ENCODE measurements at places on chromosomes 1 and 21.

- DNase-seq = no peak
These were observed 125.7 kb upstream of the TMPRSS15 start for GRCh38 chr21:18529254-18529653.

DNA sequence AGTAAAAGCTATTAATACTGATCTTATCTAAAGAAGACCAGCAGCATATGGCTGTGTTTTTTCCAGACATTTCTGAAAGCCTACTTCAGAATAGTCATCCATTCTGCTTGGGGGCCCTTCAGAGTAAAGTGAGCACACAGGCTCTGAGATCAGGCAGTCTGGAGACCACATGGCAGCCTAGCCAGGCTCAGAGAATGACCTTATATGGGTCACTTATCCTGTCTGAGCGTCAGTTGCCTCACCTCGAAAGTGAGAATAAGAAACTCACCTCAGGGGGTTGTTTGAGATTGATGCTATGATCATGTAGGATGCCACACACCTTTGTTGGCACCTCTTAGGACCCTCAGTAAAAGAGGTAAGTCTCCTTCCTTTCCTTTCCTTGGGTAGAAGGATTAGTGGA, 270.4 kb downstream of the GRIK1 start:
- no peak for DNase-seq

- DNase-seq = no peak
These were observed 10.1 kb downstream of the MFSD2A start for GRCh38 chr1:39965044-39965443.

- no peak for DNase-seq
These were observed 426.5 kb upstream of the DAB1 start for GRCh38 chr1:57850176-57850940.

DNA sequence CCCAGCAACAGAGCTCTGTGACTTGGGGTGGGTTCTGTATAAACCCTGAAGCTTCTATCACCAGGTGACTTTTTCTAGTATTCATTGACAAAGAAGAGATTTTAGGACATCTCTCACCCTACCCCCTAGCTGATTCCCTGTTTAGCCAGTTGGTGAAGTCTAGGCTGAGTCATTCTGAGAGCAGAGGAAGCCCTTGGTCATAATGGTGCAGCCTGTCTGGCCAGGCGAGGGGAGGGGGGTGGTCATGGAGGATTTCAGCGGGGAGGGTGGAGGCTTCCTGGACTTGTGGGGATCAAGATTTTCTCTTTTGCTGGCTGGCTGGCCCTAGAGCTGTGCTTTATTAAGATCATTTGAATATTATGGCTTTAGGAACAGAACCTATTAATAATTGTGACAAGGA, 262.6 kb downstream of the CAMTA1 start:
- no peak for DNase-seq

DNA sequence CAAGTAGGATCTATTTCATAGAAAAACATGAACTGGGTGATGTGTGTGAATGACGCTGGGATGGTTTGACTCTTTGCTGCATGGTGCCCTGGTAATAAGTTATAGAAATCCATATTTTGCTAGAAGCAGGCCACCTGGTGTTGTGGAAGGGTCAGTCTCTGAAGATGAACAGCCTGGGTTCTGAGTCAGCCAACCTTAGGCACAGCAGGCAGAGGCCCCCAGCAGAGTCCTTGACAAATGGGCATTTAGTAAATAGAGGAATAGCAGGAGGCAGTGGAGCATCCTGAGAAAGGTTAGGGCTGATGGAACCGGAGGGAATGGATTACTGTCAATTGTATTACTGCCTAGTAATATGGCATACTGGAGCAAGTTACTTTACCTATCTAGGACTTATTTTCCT, 20.9 kb downstream of the FGGY start:
- no peak for DNase-seq

- DNase-seq = no peak
These were observed 273.4 kb downstream of the VAV3 start for GRCh38 chr1:107691540-107691939.

DNA sequence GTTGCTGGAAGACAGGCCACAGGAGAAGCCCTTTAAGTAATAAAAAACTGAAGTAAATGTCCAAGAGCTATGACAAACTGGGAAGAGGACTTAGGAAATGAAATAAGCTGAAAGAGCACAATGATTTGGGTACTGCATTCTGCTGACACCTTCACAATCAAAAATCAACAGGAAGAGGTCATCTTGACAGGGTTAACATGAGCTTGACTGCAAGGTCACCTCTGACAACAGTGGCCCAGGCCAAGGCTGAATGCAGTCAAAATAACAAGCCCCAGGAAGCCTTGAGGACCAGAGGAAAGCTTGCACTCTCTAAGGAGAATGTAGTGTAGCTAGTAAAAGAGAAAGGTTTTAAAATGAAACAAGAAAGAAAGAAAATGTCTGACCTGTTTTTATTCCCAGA, 179.3 kb downstream of the SEC16B start:
- no peak for DNase-seq

DNA sequence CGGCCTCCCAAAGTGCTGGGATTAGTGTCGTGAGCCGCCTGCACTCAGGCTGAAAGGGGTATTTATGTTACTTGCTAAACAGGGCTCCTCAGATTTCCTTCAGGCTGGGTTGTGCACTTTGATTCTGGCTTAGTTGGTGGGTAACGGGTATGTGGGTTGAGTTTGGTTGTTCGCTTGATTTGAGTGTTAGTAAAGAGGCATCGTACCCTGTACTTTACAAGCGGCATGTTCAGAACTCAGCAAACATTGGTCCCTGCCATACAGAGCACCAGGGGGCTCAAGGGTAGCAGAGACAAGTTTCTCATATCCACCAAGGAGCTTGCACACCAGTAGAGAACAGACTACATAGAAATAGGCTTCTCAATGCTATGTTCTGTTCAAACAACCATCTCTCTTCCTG, 147.8 kb downstream of the PGBD5 start:
- no peak for DNase-seq

GRCh38 chr1:115665319-115666096, 23.7 kb downstream of the VANGL1 start:
- DNase-seq = no peak

GRCh38 chr1:224774378-224774777, 155.1 kb upstream of the DNAH14 start:
- DNase-seq = no peak

DNA sequence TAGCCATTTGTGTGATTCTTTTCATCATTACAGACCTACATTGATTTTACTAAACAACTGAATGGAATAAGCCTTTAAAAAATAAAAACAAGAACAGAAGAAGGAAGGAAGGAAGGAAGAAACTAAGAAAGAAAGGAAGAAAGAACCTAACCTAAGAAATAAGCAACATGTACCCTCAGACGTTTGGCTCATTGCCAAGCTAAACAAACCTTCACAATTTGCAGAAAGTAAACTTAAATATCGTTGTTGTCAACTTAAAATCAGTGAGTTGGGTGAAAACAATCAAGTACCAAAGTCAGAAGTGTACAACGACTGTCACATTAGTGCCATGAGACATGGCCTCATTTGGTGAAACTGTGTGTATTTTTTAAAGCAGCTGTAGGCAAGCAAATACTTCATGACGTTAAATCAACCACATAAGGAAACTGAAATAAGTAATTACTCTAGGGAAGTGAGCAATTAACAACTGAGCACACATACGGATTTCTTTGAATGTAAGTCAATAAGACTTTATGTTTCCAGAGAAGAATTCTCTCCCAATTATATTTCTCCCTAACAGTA, 313.1 kb upstream of the TMPRSS15 start:
- no peak for DNase-seq

- DNase-seq = peak; percentile 15
These were observed 10.0 kb downstream of the GALNT2 start for GRCh38 chr1:230077011-230077410.

GRCh38 chr1:34721646-34722355, 33.0 kb upstream of the GJB5 start:
- no peak for DNase-seq

GRCh38 chr1:248750496-248750895, 5.1 kb downstream of the LYPD8 start:
- no peak for DNase-seq

DNA sequence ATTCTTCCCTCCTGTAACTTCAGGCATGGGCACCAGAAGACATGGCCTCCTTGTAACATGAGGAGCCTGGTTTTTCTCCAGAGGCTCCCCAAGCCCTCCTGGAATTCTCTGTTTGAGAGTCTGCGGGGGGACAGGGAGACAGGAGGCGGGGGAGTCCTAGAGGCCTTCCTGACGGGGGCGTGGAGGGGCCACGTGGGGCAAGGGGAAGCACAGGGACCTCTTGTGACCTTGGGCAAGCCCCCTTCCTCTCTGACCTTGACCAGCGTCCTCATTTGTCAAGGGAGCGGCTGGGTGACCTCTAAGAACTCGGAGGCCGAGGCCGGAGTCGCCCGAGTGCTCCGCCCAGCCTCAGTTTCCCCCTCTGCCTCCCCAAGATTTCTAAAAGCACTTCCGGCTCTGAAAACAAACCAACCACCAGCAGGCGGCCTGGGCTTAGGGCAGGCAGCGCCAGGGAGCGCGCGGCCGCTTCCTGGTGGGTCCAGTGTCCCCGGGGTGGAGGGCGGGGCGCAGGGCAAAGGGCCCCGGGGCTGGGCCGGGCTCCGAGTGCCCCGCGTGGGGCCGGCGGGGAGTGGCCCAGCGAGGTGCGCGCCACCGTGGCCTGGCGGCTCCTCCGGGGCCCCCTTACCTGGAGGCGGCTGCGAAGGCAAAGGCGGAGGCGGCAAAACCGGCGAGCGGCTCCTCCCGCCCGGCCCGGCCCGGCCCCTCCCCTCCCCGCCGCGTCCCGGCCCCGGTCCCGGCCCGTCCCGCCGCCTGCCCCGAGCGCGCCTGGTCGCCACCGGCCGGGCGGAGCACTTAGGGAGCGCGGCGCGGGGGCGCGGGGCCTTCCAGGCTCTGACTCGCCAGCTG, at the start of gene TMCO4:
Gene TMCO4, minus strand, starts transcription at position 687 of the 846 bp plus-strand sequence. CDS start 19,158 bp downstream, outside the sequence.
- DNase-seq = peak; percentile 31

DNA sequence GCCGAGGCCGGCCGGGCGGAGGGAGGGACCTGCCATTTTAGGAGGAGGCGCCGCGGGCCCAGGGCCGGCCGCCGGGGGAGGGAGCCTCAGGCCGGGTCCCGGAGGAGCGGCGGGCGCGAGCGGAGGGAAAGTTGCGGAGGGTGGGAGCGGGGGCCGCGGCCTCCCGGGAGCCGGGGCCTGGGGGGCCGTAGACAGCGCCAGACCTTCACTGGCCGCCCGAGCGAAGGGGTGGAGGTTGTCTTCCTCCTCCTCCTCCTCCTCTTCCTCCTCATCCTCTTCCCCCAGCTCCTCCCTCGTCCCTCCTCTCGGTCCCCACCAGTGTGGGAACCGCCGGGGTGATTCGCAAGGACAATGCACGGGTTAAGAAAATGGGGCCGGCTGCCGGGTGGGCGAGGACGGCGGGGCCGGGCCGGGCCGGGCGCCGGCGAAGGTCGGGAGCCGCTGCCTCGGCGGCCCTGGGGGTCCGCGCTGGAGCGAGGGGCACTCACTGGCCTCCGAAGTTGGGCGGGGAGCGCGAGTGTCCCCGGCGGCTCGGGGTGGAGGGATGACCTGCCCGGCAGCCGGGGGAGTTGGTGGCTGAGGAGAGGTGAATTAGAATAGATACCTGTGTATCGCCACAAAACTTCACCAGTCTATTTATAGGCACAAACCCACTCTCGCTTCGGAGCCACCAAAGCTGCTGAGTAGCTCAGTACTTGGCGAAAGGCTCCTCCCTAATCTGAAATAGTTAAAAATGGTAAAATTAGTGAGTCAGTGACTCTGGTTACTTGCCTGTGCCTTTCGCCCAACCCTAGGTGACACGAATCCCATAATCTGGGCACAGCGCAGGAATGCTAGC, 1.3 kb downstream of the DYRK1A start:
- peak; percentile 20 for DNase-seq

- no peak for DNase-seq
These were observed 1.5 kb downstream of the CACNA1E start for GRCh38 chr1:181484821-181485220.

GRCh38 chr1:208177656-208178055, 66.5 kb downstream of the PLXNA2 start:
- no peak for DNase-seq

Data from stimulated activated CD4-positive, alpha-beta T cell treated with anti-CD3 and anti-CD28 coated beads, Interleukin-12 subunit alpha, Interleukin-12 subunit beta, amount 100 ng/mL, for 24 hours (primary cell).